ENCODE measurements at places on chromosomes 11 and 22.

GRCh38 chr22:39773976-39774539 lies 119.5 kb downstream of the ENTHD1 start:
- DNase-seq: no peak

DNA sequence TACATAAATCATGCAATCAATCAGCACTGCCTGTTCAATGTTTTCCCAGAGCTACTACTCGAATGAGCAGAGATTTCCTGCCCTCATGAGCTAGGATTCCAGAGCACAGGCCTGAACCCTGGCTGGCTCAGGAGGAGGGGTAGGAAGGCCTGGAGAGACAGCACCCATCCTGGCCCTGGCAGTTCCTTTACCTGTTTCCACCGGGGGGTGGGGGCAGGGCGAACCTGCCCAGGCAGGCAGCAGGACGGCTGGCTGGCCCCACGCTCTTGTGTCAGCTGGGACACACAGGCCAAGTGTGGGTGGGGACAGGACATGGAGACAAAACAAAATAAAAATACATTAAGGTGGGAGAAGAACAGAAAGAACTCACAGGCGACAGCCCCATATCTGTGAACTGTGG lies 109.8 kb upstream of the BID start:
- no peak for DNase-seq

- DNase-seq: no peak
Observed at GRCh38 chr11:10511181-10511621, 29.8 kb downstream of the RNF141 start.

DNA sequence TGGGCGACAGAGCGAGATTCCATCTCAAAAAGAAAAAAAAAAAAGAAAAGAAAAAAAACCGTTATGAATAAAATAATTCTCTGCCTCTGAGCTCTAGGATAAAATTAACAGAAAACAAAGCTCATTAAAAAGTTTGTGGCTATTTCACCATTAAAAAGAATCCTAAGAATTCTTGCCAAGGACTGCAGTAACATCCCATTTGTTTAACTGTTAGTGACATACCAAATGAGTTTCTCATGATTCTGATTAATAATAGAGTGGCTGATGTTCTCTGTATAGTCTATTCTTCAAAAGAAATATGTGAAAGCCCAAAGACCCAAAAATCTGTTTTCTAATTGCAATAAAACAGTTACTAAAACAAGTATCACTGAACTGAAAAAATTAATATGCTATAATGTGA lies 19.7 kb downstream of the CLNS1A start:
- no peak for DNase-seq

DNA sequence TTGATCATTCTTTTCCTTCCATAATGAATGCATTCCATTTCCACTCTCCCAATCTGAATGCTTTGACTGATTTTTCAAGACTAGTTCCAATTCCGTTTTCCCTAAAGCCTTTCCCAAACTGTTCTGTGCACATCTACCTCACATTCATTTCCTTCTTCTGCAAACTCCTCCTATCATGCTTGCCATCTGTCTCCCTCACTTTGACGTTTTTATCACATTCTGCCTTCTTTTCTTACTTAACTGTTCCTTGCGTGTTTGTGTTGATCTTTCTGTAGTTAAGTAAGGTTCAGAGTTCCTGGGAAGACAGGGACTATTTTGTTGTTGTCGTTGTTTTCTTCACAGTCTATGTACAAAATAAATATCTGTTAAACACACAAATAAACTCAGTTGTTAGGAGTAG lies 179.0 kb downstream of the NXPE2 start:
- DNase-seq: no peak

All from kidney capillary endothelial cell (primary cell).